ENCODE measurements at places on chromosomes 11 and 22.

- peak; percentile 21 for DNase-seq
These were observed 5.5 kb downstream of the TTC28 start for GRCh38 chr22:28674121-28674563.

- no peak for DNase-seq
These were observed 33.6 kb upstream of the GRAMD4 start for GRCh38 chr22:46586531-46587011.

DNA sequence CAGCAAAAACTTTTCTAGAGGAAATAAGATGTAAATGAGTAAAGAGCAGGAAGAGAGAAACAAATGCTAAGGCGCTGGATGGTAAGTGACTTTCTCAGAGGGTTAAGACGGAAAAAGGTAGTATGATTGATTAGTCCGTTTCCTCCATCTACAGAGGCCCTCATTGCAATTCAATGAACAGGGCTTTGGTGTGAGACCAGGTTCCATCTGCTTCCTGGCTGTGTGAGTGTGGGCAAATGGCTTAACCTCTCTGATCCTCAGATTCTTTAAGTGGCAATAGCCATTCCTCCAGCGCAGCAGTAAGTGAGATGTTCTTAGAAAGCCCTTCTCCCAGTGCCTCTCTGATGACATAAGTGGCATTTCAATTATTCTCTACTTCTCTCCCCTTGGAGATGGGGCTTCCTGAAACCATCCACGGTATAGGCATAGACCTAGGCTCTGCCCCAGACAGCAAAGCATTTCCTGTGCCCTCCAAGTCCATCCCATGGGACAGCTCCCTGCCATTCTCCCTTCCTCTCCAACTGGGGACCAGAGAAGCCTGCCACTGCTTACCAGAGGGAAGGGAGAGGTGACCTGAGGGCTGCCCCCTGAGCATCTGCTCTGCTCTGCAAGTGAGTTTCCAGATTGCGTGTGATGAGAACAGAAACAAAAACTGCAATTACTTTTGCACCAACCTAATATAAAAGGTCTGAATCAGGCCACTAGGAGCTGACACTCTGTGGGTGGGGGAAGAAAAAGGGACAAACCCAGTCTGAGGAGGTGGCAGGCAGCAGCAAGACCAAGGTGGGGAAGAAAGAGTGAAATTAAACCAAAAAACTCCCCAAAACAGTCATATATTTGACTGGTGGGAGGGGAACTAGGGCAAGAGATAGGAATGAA lies 12.7 kb upstream of the CD44 start:
- no peak for DNase-seq

- no peak for DNase-seq
These were observed 9.0 kb upstream of the KCNQ1OT1 start for GRCh38 chr11:2708757-2709281.

- DNase-seq = no peak
These were observed 35.1 kb downstream of the RRP8 start for GRCh38 chr11:6568191-6568918.

DNA sequence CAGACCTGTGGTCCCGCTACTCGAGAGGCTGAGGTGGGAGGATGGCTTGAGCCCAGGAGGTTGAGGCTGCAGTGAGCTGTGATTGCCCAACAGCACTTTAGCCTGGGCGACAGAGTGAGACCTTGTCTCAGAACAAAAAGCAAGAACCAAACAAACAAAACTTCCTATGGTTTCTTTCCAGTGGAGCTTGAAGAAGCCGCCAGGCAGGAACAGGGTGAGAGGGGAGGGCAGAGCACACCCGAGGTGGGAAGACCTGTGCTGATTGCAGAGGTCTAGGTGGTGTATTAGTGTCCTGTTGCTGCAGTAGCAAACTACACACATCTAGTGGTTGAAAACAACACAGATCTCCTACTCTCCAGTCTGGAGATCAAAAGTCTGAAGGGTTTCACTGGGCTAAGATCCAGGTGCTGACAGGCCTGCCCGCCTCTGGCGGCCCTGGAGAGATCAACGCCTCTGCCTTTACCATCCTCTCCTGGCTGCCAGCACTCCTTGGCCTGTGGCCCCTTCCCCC lies 10.5 kb downstream of the ARHGEF17 start:
- DNase-seq = no peak
